NCI-H1048 (cell line): ENCODE measurements at places on chromosomes 3 and 15.

DNA sequence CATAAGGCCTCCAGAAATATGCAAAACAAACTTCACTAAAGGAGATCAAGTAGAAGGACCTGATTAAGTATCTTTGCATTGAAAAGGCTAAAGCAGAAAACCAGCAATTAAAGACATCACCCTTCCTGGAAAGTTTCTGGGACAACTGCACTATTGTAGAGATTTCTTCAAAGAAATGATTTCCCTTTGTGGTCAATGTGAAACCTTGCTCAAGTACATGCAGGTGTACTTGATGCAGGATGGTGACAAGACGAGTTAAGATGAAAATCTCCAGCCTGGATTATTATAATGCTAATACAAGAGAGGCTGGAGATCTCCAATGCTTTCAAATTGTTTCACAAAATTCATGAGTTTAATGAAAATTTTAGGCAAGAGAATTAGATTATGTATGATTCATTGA, 208.4 kb downstream of the TIGIT start:
- DNase-seq = no peak

DNA sequence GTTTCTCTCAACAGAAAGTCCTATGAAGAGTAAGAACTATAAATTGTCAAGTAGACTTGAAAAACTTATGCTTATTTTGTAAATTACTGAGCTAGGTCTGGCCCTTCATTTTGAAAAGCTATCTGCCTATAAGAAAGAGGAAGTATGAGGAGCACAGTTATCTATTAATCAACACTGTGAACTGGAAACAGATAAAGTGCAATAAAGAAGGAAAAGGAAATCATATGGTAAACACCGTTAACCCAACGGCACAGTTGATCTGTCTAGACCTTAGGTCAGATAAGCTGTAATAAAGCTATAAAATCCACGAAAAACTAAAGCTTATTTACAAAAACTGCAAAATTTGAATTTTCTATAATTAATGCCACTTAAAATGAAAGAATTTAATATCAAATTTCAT, 242.5 kb downstream of the ZBTB20 start:
- DNase-seq = no peak

DNA sequence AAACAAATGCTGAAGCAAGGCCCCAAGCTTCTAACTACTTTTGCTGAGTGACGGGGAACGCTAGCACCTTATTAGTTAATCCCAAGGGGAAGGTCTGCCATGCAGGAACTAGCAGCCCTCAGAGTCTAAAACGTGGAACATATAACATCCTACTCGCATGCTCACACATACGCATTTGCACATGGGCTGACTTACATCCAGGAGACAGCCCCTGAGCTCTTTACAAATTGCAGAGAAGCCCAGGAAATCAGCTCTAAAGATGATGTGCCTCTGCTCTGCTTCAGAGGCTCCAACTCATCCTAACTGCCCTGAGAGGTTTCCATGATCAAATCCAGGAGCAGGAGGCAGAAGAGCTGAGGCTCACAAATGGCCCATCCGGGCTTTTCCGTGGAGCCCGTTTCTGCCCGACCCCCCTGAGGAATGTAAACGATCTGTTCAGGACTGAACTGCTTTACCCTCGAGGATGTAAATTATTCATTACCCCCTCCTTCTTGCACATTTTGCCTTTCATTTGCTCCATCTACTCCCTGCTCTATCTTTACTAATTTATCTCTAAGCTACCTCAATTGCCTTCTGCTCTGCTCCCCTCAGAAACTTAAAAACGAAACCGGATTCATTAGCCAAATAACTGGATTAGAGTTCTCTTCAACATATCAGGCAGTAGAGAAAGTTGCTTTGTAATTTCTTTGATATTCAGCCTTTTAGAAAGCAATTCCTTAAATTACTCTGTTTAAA, 141.9 kb upstream of the CCDC54 start:
- no peak for DNase-seq

DNA sequence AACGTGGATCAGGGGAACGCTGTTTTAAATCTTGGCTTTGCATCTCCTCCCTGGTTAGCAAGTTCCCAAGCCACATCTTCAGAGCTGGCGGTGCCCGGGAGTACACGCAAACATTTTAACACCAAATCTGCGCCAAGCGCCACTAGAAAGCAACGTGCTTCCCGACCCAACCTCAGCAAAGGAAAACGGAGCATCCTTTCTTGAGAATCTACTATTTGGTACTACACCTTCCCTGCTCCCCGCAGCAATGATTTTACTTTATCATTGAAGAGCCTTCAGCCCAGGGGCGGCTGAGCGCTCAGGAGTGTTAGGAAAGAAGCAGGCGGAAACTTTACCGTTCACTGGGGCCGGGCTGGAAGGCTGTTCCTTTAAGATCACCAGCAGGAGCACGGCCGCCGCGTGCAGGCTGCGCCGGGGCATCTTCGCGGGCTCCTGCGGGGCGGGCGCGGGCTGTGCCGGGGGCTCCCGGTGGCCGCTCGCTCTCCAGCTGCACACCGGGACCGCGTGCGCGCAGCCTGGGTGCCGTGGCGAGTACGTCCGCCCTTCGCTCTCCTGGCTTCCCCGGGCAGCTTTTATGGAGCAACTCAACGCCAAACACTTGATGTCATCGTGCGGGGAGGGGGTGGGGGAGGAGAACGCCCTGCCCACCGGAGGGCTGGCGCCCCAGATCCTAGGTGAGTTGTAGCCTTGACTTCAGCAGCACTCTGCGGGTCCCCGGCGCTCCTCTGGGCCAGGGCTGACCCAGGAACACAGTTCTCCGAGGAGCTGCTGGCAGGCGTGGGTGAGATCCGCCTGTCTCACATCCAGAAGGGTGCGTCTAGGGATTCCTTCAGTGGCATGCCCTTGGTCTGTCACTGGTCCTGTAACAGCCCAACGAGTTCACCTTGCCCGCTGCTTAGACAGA, at the start of gene CA12:
Gene CA12 (minus strand): TSS at position 546 of the 904 bp plus-strand sequence. CDS start 126 bp downstream, at position 420.
- no peak for DNase-seq

DNA sequence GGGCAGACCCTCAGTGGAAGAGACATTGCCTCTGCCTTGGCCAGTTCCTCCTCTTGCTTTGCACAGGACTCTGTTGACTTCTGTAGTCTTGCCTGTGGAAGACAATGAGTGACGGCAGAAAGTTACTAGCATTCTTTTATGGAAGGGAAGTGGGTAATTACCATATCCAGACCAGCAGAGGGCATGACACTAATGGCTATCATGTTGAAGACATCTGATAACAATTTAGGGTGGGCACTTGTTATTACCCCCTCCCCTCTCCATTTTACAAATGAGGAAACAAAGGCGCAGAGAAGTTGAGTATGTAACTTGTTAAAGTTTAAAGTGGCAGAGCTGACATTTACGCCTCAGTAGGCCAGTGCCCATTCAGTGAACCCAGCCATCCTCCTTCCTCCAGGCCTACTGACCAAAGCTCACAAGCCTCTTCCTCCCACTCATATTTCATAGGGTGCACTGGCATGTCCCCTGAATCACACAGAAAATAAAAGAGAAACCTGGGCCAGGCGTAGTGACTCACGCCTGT, 48.2 kb upstream of the FMN1 start:
- no peak for DNase-seq

GRCh38 chr3:107676469-107677309, 153.9 kb downstream of the BBX start:
- DNase-seq = no peak

- DNase-seq = no peak
Measured at GRCh38 chr3:125480656-125481374, 39.2 kb downstream of the SNX4 start.

GRCh38 chr15:41735046-41735445, 39.2 kb upstream of the MAPKBP1 start:
- DNase-seq = no peak
